Inflammatory macrophage (primary cell): ENCODE measurements at places on chromosomes 6 and 20.
A peak's percentile ranks its signal among the peaks of the same experiment; 100 is the strongest.

- peak; percentile 51 for DNase-seq
Observed at GRCh38 chr6:30019819-30020218, 41.2 kb upstream of the POLR1H start.

DNA sequence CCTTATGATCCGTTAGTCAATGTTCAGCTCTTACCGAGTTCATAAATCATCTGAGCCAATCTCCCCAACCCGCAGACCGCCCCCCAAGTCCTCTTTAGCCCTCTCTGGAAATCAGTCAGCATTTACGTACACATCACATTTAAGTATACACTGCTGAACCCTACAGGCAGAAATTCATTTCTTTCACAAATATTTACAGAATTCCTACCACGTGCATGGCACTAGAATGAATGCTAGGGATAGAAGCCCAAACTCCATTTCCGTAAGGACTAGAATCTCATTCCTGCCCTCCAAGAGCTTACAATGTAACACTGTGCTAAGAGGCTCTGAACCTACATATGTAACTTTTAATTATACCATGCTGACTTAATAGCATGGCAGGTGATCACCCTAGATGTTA is 1.8 kb downstream of the OSER1 start:
- DNase-seq = peak; percentile 22

- DNase-seq = no peak
Observed at GRCh38 chr6:35214869-35215664, 1.3 kb downstream of the SCUBE3 start.

GRCh38 chr6:150129616-150130505 is 13.0 kb upstream of the PPP1R14C start:
- no peak for DNase-seq

DNA sequence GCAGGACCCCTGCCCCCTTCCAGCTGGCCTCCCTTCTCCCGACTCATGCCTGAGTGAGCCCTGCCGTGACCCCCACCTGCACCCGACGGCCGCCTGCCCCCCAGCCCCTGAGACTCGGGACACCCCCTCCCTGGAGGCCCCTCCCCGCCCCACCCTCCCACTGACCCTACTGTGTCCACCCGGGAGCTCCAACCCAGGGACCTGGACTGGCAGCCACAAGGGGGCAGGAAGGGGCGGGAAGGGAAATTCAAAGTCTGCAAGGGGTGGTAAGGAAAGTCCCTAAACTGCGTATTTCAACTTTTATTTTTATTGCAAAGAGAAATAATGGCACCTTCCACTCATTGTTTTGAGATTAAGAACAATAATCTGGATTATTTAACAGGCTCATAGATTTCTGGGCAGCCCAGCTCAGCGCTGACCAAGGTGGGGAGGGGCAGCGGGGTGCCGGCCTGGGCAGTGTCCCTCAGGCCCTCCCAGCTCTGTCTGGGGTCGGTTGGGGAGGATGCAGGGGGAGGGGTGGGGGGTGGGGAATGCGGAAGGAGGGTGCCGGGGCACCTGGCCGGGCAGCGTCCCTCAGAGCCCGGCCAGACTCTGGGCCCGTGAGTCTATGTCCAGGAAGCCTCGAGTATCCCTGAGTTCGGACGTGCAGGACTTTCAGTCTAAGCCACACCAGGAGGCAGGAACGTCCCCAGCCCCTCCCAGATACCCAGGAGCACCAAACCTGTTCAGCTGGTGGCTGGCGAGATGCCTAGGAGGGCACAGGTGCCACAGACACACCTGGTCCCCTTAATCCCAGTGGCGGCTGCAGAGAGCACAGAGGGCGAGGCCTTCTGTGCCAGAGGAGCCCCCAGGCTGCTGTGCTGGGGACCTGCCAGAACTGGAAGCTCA is 1.3 kb upstream of the PTK6 start:
- peak; percentile 31 for DNase-seq

GRCh38 chr6:112289038-112289566 is 34.7 kb upstream of the LAMA4 start:
- DNase-seq = no peak

DNA sequence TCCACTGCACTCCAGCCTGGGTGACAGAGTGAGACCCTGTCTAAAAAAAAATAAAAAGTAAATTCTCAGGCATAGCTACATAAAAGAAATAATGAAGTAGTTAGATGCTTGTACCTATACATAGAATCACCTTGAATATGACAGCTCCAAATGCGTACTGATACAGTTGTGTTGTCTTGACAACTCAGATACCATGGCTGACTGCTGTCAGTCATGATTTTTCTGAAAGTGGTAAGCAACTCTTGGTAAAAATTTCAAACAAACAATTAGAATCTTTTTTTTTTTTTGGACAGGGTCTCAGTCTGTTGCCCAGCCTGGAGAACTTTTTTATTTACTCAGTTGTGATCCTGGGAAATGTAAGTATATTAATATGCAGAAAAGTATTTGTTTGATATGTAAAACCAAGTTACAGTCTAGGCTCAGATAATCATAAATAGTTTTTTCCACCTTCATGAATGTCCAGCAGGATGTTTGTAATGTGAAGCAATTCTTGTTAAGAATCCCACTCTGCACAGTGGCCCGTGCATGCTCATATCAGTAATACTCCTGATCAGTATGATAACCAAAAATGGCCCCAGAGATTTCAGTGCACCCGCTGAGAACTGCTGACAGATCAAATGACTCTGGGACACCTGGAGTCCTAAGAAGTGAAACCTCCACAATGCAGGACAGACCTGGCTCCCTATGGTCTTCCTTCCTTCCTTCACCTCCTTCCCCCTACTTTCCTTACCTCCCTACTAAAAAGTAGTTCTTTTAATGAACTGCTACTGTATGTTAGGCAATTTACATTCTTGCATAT is 14.0 kb upstream of the MAPK13 start:
- no peak for DNase-seq

DNA sequence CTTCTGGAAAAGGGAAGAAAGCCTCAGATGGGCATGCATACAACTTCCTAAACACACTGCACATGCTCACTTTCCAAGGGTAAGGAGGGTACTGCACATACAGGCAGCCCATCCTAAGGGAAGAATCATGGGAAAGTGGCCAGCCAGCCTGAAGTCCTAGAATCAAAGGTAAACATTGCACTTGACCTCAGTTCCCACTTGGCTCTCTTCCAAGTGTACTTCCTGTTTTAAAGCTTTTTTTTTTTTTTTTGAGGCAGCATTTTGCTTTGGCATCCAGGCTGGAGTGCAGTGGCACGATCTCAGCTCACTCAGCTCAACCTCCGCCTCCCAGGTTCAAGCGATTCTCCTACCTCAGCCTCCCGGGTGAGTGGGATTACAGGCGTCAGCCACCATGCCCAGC is 225.3 kb upstream of the EPHA7 start:
- DNase-seq = no peak

- peak; percentile 26 for DNase-seq
Observed at GRCh38 chr6:44122801-44123200, 4.5 kb downstream of the MRPL14 start.

- peak; percentile 55 for DNase-seq
Observed at GRCh38 chr6:70396796-70397729, 16.2 kb upstream of the FAM135A start.

- DNase-seq = no peak
Observed at GRCh38 chr6:8830794-8831193, 395.4 kb upstream of the SLC35B3 start.

- no peak for DNase-seq
Observed at GRCh38 chr20:56579301-56579710, 46.3 kb downstream of the FAM209B start.

DNA sequence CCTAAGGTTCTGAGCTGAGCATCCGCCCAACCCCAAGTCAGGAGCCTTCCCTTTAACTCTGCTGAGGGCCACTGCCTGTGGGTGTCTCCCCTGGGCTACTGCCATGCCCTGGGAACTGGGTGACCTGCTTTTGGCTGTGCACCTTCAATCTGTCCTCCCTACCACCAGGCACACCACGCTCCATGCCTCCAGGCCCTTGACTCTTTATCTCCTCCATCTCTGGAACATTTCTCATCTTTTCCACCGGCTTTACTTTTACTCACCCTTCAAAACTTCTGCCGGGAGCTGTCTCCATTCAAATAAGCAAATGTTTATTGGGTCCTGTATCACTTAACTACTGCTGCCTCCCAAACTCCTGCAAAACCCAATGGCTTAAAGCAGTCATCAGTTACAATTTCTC is 83.3 kb upstream of the NHSL1 start:
- DNase-seq = no peak

DNA sequence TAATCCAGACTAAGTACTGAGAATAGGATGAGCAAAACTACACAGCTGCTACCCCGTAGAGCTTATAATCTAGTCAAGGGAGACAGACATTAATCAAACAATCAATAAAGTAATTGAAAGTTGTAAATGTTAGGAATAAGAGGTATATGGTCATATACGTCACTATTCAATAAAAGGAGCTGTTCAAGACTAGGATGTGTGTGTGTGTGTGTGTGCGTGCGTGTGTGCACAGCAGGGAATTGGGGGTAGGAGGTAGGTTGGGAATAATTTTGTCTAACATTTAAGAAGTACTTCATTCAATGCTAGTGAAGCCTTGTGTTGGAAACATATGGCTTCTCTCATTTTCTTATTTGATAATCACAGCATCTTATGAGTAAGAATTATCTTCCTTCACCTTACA is 41.8 kb downstream of the SESN1 start:
- no peak for DNase-seq
